Immature natural killer cell (primary cell): ENCODE measurements at places on chromosomes 4 and X.

- DNase-seq = peak; percentile 43
These were observed 100.6 kb downstream of the AKAP4 start for GRCh38 chrX:50100188-50100587.

GRCh38 chr4:113677325-113677724, 84.2 kb downstream of the CAMK2D start:
- peak; percentile 42 for DNase-seq

DNA sequence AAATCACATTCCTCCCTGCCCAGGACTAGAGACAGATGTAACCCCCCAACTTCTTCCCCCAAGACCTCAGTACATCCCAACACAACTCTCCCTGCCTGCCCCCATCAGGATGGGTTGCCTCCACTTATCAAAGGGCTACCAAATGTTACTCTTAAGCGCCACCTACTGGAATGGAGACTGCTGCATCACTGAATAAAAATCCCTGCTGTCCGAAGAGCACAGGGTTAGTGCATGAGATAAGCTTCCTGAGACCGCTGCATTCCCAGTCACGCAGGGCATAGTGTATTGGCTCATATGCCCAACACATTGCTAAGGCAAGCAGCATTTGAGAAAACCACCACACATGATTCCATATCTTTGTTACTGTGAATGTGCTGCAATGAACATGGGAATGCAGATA, 544.5 kb downstream of the PPP4R3C start:
- no peak for DNase-seq

GRCh38 chrX:152821145-152821765, 9.3 kb downstream of the CETN2 start:
- DNase-seq = no peak

- DNase-seq = no peak
These were observed 6.8 kb downstream of the BCOR start for GRCh38 chrX:40090961-40091360.

DNA sequence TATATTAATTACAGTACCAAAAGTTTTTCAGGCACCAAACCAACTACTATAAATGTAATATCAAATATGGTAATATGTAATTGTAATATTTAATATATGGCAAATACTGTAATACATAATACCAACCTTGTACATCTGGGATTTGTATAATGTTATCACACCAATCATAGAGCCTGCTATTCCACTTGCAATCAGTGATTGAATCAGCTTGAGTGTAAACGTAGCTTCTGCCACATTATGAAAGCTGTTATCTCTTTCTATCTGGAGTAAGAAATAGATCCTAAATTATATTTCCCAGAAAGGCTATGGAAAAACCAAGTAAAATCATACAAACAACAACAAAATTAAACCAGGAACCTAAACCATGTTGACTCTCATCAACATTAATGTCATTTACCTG, 24.7 kb upstream of the NEUROG2 start:
- no peak for DNase-seq

DNA sequence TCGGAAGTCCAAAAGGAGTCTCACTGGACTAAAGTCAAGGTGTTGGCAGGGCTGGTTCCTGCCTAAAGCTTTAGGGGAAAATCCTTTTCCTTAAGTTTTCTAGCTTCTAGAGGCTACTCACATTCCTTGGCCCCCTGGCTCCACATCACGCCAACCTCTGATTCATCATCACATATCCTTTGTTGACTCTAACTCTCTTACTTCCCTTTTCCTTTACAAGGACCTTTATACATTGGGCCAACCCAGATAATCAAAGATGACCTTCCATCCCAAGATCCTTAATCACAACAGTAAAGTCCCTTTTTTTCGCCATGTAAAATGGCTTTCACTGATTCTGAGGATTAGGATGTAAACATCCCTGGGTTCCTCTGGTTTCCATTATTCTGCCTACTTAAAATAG, 146.4 kb upstream of the DCAF8L1 start:
- DNase-seq = no peak

GRCh38 chr4:98771959-98772632, 113.7 kb upstream of the TSPAN5 start:
- DNase-seq = no peak

- DNase-seq = no peak
These were observed 103.8 kb downstream of the DDX53 start for GRCh38 chrX:23103546-23103945.

DNA sequence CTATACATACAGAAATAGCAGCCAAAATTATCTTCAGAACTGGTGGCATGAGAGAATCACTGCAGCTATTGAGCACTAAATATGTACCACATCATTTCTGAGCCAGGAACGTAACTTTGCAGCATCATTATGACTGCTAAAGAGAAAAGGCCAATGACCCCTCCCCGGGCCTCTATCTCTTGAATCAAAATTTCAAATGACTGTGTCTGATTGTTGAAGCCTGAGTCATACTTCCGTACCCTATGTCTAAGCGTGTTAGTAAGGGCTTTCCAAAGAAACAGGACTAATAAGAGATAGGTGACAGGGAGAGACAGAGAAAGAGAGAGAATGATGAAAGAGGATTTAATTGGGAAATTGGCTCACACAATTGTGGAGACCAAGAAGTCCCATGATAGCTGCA, 445.5 kb upstream of the SPANXN1 start:
- DNase-seq = no peak

GRCh38 chrX:84469226-84469625, 33.0 kb downstream of the HDX start:
- DNase-seq = no peak

DNA sequence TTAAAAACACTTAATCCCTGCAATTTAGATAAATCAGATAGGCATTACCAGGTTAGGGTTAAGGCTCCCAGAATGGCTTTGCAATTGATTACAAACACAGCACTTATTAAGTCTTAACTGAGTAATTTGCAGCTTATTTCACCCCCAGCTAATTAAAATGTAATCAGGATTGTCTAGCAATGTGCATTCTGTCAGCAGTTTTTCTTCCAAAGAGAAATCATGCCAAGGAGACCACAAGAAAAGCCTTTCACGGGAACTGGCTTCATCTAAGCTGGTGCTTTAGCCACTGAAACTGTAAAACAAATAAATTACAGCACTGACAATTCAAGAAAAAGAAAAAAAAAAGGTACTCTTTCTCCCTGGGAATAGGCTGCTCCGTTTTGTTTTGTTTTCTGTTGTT, 2.1 kb downstream of the ANOS1 start:
- DNase-seq = no peak

- no peak for DNase-seq
These were observed 54.3 kb downstream of the CHST7 start for GRCh38 chrX:46627711-46628419.

DNA sequence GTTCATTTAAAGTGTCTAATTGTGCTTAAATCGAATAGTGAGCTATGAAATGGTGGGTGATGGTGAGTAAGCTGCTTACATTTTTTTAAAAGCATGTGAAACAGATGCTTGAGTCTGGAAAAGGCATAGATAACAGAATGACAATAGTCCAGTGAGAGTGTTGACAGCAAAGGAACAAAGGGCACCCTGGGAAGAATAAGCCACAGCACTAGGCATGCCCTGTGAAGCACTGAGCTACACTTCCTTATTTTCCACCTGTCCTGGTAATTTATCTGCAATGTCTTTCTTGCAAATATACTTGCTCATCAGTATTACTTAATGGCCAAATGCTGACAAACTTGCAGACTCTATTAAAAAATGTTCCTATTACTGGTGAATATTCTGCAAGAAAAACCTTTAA, 168.7 kb downstream of the PRDM5 start:
- DNase-seq = no peak

DNA sequence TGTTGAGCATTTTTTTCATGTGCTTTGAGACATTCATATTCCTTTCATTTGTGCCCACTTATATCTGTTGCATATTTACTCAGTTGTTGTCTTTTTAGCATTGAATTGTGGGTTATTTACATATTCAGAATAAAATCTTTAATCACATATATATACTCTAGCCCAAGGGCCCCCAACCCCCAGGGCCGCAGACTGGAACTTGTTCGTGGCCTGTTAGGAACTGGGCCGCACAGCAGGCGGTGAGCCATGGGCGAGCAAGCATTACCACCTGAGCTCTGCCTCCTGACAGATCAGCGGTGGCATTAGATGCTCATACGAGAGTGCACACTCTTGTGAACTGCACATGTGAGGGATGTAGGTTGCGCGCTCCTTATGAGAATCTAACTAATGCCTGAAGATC, 480.6 kb downstream of the KCTD8 start:
- no peak for DNase-seq
